GOT3 (cell line): ENCODE measurements at places on chromosomes 7 and 10.

DNA sequence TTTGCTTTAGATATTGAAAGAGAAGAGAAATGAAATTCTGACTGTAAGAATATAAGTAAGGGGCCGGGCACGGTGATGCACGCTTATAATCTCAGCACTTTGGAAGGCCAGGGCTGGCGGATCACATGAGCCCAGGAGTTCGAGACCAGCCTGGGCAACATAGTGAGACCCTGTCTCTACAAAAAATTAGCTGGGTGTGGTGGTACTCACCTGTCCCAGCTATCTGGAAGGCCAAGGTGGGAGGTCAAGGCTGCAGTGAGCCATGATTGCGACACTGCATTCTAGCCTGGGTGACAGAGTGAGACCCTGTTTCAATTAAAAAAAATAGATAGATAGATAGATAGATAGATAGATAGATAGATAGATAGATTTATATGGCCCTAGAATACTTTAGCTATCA is 82.3 kb downstream of the BTRC start:
- DNase-seq = no peak

DNA sequence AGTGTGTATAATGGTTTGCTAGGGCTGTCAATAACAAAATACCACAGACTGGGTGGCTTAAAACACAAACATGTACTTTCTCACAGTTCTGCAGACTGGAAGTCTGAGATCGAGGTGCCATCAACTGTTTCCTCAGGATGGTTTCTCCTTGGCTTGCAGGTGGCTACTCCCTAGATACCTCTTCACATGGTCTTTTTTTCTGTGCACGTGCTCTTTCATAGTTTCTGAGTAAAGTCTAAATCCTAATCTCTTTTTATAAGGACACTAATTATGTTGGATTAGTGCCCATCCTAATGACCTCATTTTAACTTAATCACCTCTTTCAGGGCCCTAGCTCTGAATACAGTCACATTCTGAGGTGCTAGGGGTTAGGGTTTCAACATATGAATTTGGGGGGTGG is 65.9 kb downstream of the AMPH start:
- no peak for DNase-seq

GRCh38 chr7:131011976-131012375 is 278.0 kb upstream of the KLF14 start:
- DNase-seq = no peak

DNA sequence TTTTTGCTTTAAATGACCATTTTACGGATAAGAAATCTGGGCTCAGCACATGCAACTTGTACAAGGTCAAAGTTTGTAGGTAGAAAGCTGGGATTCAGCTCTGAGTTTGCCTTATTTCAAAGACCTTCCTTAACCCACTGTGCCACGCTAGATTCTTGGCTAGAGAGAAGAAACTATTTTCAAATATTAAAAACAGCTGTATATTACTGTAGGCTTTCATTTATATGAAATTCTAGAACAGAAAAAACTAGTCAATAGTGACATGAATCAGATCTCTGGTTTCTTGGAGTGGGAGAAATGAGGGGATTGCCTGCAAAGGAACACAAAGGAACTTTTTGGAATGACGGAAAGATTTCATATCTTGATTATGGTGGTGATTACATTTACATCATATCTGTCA is 53.0 kb upstream of the C1GALT1 start:
- DNase-seq = no peak

DNA sequence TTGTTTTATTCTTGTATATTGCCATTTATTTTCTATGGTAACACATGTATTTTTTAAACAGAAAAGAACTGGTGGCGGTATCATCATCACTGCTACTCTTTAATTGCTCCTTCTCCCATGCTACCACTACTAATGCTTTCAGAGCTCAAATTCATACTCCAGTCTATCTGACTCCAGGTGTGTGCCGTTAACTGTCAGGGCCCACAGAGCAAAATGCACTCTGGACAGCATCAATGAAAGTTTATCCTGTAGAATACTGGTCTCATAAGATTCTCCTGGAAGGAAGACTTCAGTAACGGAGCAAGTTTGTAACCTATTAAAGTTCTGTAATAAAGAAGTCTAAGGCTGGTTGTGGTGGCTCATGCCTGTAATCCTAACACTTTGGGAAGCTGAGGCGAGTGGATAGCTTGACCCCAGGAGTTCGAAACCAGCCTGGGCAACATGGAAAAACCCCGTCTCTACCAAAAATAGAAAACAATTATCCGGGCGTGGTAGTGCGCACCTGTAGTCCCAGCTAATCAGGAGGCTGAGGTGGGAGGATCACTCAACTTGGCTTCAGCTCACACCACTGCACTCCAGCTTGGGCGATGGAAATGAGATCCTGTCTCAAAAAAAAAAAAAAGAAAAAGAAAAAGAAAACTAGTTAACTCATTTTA is 18.4 kb downstream of the ZNRF2 start:
- DNase-seq = no peak

DNA sequence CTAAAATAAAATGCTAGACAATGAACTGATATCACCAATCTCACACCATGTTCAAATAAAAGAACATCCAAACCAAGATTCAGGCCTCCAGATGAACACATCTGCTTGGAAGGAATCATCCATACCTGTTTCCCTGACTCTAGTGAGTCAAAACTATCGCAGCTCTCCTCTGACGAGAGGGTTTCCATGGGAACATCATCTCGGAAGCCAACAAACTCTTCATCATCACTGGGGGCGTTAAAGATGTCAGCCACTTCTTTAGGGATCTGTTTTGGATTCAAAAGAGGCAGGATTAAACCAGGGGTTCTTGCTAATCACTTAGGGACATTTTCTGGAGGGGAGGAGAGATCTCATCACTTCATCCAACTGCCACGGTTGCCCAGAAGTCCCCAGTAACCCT is 29.1 kb downstream of the CDCA7L start:
- DNase-seq = no peak
